Neural progenitor cell (in vitro differentiated cells): ENCODE measurements at places on chromosomes 11 and 22.

- no peak for DNase-seq
Observed at GRCh38 chr11:86625544-86625943, 46.9 kb downstream of the ME3 start.

DNA sequence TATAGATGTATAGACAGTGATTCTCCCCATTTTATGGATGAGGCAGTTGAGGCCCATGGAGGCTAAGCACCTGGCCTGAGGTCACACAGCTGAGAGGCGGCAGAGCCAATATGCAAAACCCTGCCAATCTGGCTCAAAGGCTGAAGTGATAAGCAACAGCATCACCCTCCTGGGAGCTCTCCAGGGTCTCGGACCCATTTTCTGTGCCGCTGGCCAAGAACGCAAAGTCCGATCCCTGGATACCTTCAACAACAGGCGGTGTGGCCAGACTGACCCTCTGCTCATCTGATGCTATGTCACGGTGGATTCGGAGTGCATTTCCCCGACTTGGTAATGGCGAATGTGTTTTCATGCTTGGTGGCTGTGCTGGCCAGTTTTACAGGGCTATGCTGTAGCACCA lies 595.0 kb downstream of the TBC1D22A start:
- DNase-seq, result no peak

GRCh38 chr22:30169002-30169401 lies 77.6 kb downstream of the LIF start:
- DNase-seq, result no peak

DNA sequence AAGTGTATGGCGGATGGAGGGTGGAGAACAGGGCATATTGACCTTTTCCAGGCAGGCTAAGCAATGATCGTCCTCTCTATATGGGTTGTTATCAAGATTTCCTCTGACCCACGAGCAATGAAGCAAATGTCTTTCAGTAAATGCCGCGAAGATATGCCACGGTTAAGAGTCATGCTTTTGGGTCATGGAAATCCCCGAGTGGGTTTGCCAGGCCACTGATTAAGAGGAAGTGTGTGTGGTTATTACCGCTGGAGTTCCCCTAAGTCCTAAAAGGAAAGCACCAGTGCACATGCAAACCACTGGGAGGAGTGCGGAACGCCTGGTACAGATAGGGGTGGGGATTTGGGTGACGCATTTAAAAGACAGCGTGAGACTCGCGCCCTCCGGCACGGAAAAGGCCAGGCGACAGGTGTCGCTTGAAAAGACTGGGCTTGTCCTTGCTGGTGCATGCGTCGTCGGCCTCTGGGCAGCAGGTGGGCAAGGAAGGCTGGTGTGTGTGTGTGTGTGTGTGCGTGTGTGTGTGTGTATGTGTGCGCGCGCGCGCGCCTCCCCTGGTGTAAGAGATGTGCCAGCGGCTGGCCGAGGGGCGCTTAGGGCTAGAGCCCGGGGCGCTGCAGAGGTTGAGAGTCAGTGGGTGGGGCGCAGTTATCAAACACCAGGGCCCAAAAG lies at the start of gene BIRC3:
Gene BIRC3 (plus strand): TSS at position 386 of the 669 bp plus-strand sequence. CDS start 7,026 bp downstream, outside the sequence.
- peak; percentile 75 for DNase-seq

GRCh38 chr11:120147094-120147949 lies 9.4 kb upstream of the TRIM29 start:
- no peak for DNase-seq

DNA sequence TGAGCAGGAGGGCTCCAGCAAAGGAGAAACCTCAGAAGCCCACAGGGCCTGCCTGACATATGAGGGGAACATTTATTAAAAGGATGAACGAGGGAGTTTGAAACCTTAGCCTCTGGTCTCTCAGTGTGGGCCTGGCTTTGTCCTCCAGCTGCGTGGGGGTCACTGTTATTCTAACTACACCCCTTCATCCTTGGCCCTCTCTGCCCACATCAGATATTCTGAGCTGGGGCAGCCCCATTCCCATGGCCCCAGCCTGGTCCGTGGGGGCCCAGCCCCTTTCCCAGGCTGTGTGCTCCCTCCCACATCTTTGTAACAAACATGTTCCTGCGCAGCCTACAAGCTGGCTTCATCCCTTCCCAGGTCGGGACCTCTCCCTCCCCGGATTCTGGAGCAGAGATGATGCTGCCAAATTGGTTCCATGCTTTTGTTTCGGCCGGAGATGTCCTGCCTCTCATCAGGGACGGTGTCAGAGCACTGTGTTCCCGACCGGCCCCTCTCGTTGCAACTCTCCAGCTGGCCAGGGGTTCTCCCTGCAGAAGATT lies 4.0 kb downstream of the FXYD6 start:
- no peak for DNase-seq

DNA sequence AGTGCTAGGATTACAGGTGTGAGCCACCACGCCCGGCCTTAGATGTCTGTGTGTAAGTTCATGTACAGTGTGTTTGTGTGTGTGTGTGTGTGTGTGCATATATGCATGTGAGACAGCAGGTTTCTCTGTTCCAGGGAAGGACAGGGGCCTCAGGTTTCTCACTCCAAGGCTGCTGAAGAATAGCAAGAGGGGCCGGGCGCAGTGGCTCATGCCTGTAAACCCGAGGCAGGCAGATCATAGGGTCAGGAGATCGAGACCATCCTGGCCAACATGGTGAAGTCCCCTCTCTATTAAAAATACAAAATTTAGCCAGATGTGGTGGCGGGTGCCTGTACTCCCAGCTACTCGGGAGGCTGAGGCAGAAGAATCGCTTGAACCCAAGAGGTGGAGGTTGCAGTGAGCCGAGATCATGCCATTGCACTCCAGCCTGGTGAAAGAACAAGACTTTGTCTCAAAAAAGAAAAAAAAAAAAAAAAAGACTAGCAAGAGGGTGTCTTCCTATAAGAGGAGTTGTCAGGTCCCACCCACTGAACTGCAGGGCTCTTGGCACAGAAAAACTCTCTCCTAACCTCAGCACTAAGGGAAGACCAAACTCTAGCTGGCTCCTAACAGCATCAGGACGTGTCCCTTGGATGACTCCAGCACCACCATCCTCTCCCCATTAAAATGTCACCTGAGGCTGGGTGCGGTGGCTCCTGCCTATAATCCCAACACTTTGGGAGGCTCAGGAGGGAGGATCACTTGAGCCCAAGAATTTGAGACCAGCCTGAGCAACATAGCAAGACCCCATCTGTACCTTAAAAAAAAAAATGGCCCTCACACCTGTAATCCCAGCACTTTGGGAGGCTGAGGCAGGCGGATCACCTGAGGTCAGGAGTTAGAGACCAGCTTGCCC lies 40.0 kb downstream of the TST start:
- no peak for DNase-seq

GRCh38 chr22:23516304-23516703 lies 63.8 kb downstream of the IGLL1 start:
- no peak for DNase-seq

DNA sequence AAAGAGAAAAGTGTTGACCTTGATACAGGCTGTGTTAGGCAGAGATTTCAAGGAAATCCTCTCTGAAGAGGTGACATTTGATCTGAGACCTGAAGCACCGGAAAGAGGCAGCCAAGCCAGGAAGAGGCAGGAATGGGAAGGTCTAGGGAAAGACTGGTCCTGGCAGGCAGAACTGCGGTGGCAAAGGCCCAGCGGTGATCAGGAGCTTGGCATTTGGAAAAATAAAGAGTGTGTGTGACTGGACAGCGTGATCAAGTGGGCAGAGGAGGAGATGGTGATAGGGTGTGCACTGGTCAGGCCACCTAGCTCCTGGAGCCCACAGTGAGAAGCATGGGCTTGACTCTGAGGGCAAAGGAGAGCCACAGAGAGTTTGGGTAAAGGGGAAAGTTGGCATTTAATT lies 27.2 kb upstream of the GAB4 start:
- DNase-seq, result no peak

DNA sequence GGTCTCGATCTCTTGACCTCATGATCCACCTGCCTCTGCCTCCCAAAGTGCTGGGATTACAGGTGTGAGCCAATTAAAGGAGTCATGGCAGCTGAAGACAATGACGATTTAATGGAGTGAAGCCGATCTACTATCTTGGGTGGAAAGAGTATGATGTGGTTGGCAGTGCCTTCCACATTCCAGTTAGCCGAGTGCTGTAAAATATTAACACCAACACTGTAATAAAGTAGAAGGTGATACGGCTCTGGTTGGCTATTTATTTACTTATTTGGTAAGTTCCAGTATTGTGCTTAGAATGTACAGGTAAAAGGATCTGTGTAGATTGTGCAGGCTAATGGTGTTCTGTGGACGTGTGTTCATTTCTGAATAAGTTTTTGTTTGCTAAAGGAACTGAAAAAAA lies 149.6 kb upstream of the MTMR2 start:
- DNase-seq, result no peak

- no peak for DNase-seq
Observed at GRCh38 chr11:134764367-134764766, 352.3 kb upstream of the B3GAT1 start.

DNA sequence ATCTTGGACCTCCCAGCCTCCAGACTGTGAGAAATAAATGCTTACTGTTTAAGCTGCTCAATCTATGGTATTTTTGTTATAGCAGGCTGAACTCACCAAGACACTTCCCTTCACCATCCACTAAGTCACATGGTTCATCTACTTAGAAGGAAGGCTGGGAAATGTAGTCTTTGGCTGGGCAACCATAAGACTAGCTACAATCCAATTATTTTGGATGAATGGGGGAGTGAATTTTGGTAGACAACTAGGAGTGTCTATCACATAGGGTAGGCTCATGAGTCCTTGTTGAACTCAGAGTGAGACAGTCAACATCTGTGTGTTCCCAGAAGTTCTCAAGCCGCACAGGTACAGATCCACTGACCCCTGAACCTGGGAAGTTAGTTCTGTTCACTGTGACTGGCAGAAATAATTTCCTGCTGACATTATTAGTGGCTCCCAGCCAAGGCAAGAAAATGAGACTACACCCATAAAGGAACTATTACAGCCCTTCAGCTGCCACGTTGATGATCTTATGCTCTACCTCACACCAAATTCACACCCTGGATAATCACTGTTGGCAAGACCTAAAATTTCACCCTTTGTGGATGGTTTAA lies 3.1 kb upstream of the SLC35C1 start:
- DNase-seq, result no peak
